Stimulated activated CD4-positive, alpha-beta T cell treated with anti-CD3 and anti-CD28 coated beads, Interleukin-12 subunit alpha, Interleukin-12 subunit beta, amount 100 ng/mL, for 24 hours (primary cell): ENCODE measurements at places on chromosomes 2 and 18.

DNA sequence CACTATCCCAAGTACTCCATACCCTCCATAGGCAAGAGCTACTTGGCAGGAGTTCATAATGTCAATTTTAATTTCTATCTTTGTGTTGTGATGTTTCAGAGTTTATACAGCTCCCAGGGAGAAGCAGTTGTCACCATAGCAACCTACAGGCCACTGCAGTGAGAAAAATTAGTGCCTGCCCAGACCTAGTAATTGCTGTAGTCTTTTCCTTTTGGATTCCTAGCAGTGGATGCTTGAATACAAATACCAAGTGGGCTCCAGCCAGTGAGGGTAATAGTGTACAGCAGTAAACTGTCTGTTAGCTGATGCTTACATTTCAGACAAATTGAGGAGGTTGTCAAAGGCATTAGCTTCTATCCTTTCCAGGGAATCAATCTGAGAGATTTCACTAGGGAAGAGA, 26.7 kb downstream of the LHCGR start:
- no peak for DNase-seq

GRCh38 chr2:225354281-225354774, 45.2 kb upstream of the NYAP2 start:
- DNase-seq: no peak

GRCh38 chr18:30903566-30903965, 139.0 kb downstream of the DSC3 start:
- DNase-seq: no peak

DNA sequence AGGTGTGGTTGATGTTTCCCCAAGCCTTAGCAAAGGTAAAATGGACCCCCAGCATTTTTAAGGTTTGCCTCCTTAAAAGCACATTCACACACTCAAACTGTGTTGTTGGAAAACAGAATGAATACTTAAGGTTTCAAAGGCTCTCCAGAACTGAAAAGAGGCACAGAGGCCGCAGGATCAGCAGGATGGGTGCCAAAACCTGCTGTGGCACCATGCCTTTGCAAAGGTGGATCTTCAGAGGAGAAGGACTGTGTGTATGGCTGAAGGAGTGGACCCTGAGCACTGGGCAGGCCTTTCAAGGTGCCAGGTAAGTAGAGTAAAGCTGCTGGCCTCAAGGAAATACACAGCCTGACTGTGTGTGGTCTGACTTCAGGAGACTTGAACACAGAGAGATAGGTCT, 127.3 kb downstream of the XRCC5 start:
- DNase-seq: no peak

- DNase-seq: no peak
Observed at GRCh38 chr2:192159736-192160135, 35.0 kb downstream of the TMEFF2 start.

- no peak for DNase-seq
Observed at GRCh38 chr18:36843784-36844183, 14.9 kb downstream of the KIAA1328 start.

GRCh38 chr2:226330206-226330605, 469.4 kb downstream of the IRS1 start:
- no peak for DNase-seq

DNA sequence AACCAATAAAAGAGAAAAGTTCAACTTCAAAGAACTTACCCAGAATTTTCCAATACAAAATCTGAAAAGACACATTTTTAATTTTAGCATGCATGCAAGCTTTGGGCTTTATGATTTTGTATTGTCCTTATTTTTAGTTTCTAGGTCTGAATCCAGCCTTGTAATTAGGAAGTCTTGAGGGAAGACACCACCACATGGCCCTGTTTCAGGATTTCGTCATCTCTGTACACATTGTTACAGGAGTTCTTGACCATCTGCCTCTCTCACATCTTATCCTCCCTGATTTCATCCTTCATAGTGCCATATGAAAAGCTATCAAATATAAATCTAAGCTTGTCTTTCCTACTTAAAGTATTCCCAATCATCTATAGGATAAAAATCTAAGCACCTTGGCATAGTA, 176.1 kb downstream of the TXNL1 start:
- DNase-seq: no peak

DNA sequence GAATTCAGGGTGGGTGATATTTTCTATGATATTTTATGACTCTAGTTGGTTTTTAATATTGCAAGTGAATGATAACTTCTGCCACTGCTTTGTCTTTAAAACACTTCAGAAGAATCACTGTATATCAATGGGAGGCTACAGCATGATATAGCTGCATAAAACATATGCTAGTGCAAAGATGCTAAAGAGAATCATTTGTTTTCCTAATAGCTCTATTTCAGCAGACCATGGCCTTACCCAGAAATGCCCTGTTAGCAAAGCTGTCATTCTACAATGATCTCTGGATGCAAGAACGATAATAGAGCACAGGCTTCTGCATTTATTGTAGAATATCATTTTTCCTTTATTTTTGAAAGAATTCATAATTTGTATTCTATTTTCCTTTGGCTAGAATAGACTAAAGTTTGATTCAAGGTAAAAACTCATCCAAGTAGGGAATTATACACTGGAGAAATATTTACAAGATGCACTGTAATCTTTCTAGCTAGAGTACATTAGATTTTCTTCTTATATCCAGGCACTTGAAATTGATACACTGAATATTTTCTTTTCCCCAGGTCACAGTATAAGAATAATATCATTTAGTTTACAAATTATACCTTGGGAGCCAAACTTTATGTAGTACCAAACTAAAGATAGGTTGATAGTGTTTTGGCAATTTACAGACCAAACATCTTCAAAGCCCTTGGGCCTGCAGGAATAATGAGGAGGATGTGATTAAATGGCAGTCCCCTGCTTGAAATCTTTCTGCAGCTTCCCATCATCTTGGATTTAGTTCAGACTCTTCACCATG, 252.6 kb upstream of the LINC00305 start:
- no peak for DNase-seq

- DNase-seq: no peak
Observed at GRCh38 chr2:120525056-120526046, 179.4 kb downstream of the INHBB start.

DNA sequence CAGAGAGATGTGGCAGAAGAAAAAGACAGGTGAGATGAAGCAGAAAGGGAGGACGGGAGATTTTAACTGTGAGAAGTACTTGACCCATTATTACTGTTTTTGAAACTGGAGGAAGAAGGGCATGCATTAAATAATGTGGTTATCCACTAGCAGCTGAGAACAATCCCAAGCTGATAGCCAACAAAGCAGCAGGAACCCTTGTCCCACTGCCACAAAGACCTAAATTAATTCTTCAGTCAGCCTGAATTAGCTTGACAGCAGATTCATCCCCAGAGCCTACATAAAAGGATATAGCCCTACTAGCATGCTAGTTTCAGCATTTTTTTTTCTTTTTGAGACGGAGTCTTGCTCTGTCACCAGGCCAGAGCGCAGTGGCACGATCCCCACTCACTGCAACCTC, 19.5 kb upstream of the REG3A start:
- DNase-seq: no peak

DNA sequence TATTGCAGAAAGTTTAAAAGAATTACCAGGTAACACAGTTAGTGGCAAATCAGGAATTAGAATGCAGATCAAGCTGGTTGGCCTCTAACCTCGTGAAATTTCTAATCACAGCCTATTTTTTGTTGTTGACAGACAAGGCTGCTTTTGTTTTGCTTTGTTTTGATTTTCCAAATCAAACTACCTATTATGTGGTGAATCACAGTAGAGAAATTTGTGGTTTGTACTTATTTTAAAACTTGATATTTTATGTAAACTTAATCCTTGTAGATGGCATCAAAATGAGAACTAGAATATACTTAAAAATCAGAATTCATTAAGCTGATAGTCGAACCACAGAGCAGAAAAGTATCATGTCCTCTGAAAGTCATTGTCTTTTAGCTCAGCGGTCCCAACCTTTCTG, 258.1 kb downstream of the CTNNA2 start:
- DNase-seq: no peak

- DNase-seq: no peak
Observed at GRCh38 chr2:39202639-39203369, 41.0 kb downstream of the CDKL4 start.

- no peak for DNase-seq
Observed at GRCh38 chr2:229553091-229553490, 161.3 kb downstream of the DNER start.

- no peak for DNase-seq
Observed at GRCh38 chr18:40414155-40414754, 1540.8 kb upstream of the PIK3C3 start.

- no peak for DNase-seq
Observed at GRCh38 chr2:222025881-222026271, 272.9 kb downstream of the PAX3 start.

DNA sequence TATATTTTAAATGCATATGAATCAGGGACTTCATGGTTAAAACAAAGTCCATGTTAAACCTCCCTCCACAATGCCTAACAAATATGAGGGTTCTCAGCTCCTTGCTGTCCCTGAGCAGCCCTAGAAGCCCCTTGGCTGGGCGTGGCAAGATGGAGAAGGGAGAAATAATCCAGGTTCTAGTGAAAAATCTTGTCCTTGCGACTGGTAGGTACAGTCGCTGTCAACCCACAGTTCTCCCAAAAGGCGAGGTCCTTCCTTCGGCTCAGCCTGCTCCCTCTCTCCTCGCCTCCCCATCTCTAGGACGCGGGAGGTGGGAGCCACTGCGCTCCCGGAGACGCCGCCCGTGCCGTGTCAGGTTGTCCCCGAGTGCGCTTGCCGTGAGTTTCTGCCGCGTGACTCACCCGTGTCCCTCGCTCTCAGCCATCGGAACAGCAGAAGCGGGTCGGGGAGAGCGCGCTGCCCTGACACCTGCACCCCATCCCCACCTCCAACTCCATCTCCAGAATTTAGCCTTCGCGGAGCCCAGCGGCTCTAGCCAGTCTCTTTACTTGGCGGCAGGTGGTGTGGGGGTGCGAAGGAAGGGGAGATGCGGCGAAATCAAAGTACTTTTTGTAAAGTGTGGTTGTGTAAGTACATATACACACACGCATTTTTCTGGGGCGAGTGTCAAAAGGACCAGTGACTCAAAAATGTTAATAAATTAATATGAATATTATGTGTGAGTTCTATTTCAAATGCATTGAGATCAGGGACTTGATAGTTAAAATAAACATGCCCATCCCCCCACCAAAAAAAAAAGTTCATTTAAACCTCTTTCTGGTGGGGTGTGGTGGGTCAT, 65.1 kb upstream of the TMEM17 start:
- no peak for DNase-seq

GRCh38 chr2:70779911-70780545, 10.4 kb downstream of the FIGLA start:
- DNase-seq: no peak

DNA sequence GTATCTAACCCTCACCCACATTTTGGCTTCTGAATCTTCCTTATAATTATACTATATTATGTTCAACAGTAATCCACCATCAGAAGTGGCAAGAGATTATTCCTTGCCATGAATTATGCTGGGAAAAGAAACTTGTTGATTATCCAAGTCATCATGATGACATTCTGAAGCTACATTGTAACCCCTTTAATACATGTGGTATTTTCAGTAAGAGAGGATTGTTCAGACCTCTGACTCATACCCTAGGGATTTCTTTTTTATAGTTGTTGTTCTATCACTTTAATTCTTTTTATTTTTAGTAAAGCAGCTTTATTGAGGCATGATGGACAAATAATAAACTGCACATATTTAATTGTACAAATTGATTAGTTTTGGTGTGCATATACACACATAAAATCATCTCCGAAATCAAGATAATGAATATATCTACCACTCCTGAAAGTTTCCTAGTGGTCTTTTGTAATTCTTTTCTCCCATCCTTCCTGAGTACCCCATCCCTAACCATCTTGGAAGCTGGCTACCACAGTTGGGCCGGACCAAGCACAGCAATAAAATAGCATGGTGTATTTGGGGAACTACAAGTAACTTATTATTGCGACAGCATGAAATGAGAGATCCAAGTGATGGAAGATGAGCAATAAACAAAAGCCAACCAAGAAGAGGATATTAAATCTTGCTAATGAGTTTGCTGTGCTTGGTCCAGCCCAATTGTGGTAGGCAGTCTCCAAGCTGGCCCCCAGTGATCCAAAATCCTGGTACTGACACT, 159.9 kb downstream of the BARD1 start:
- DNase-seq: no peak
